ENCODE measurements at places on chromosomes 12 and 14. TPM values are rescaled to one million over a fixed set of nuclear protein-coding genes. Genes with fewer than 3 reads are reported as not detected.

DNA sequence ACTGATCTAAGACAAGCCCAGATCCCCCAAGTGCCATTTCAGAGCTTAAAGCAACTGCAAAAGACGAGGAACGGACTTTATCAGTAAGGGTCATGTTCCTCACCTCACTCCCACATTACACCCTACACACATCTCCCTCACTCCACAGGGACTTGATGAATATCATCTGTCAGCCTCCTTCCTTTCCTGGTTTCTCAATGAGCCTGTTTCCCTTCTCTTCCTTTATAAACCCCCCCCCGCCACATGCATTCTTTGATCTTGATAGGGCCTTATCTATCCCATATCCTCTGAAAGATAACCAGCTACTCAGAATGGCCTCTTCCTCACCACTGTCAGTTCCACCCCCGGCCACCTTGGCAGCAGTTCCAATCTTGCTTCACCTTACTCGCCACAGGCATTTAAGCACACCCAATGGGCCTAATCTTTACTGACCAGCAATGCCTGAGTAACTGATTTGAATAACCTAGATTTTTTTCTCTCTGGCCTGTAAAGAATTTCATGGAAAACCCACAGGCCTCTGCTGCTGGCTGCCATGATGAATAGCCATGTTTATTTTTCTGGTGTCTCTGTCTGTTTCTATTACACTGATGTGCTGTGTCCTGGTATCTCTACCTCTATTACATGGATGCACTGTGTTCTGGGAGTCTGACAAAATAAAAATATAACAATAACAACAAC, 138.7 kb downstream of the PHLDA1 start:
- DNase-seq = peak; percentile 24

DNA sequence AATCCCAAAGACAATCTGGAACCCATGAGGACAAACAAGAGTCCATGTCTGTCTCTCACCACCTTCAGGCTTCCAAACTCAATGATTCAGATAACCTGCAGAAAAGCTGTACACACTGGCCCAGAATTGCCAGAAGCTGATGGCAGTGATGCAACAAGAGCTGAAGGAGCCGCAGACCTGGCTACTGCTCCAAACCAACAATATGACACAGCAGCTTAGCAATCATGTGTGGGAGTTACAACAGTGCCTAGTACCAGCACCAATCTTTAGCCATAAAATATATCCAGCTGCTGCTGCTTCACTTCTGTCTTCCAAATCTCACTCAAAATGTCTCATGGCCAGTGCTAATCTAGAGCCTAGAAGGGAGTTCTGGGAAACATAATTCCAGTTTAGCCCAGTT, 22.0 kb downstream of the RPS6KA5 start:
- DNase-seq = peak; percentile 93

DNA sequence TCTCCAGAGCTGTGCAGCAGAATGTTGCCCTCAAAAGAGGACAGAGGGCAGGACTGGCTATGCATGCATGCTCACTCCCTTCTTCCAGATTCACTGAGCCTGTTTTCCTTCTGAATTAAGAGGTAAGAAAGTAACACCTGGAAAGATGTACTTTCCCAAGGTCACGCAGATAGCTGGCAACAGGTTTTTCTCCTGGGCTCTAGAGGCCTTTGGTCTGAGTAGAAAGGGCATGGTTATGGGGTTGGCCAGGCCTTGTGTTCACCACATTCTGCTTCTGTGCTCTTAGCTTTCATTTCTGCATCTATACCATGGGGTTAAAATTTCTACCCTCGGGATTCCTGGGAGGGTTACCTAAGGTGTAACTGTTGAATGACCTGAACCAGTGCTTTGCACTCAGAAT, 57.5 kb downstream of the RASSF3 start:
- no peak for DNase-seq

PLEKHH1 gene
- total RNA-seq = not detected

- no peak for DNase-seq
Observed at GRCh38 chr14:36362648-36363047, 42.2 kb upstream of the MBIP start.

NEUROD4 gene
- not detected for total RNA-seq

DNA sequence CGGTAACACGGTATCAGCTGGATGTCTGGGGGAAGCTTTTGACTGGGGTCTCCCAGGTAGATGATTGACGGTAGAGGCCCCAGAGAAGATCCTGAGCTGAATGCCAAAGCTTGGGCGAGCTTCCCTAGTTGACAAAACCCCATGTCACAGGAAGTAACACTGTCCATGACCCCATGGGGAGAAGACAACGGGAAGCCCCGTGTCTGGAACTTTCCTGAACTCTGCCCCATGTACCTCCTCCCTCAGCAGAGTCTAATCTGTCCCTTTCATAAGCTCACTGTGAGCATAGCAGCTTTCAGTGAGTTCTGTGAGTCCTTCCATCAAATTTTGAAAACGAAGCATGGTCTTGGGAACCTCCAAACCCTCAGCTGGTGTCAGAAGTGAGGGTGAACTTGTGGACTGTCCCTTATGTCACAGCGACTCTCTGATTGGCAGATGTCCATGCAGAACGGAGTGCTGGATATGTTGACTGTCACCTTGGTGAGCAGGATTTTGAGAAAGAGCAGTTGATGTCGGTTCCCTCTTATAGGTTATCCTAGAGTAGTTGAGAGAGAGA, 29.7 kb upstream of the BEGAIN start:
- no peak for DNase-seq

- no peak for DNase-seq
Observed at GRCh38 chr14:99098199-99098598, 173.8 kb downstream of the BCL11B start.

DNA sequence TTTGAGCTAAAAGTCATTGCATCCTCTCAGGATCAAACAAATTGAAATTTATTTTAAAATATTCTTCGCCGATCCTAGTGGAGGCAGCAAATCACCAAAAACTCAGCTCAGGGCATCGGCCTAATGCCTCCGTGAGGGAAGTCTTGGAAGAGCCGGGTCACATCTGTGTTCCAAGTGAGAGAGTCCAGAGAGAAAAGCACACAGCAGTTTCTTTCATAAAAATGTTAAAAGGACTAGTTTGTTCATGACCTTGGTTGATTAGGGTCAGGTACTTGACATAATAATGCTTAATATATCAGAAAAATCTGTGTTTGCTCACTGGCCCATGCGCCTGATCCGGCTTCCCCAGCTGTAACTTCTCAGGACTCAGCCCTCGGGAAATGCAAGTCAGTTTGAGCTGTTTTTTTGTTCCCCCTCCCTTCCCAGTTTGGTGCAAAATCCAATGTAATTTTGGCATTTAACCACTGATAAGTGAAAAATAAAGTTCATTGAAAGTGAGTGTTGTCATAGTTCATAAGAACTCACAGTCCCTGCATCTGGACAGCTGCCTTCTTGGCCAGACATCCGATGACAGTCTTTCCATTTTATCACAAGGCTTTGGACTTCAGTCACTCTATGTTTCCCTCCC, 161.7 kb downstream of the CAND1 start:
- DNase-seq = peak; percentile 41

TTC9 gene
- total RNA-seq = not detected

- peak; percentile 96 for DNase-seq
Observed at GRCh38 chr12:45273717-45274271, 57.9 kb downstream of the ANO6 start.

- DNase-seq = no peak
Observed at GRCh38 chr12:69366796-69367195, 7.3 kb downstream of the YEATS4 start.

BICDL1 gene
- not detected for total RNA-seq

- DNase-seq = no peak
Observed at GRCh38 chr14:55841625-55842024, 261.6 kb downstream of the KTN1 start.

DNA sequence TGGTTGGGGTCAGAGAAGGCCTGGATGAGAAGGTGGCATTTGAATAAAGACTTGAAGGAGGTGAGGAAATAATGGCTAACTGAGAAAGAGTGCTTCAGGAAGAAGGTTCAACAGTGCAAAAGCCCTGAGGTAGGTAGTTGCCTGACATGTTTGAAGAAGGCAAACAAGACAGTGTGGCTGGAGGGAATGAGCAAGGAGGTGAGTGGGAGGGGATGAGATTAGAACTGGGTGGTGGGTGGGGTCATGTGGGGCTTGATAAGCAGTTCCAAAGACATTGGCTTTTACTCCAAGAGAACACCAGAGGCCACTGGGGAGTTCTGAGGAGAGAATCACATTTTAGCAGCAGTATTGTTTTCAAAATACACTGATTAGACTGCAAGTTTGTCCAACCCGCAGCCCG, 50.5 kb downstream of the HSPB8 start:
- DNase-seq = no peak

DNA sequence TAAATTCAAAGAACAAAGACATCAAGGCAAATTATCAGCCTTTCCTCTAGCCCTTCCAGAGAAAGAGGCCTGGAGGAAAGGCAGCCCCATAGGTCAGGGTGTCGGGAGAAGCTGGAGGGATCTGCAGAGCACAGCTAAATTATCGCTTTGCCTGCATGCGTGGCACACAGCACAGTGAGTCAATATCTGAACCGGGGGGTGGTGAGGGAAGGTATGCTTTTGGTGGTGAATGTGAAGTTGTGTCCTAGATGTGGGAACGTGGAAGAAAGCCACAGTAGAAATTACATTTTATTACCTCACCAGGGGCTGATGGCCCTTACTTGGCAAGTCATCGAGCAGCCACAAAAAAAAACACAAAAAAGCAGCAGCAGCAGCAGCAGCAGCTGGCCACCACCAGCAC, 243.2 kb downstream of the EGLN3 start:
- no peak for DNase-seq

Data from GM23248 (cell line).